Activated naive CD8-positive, alpha-beta T cell treated with anti-CD3 and anti-CD28 coated beads, Interleukin-2, amount 10 ng/mL, durations not matched to agents 7 days and 5 days (primary cell): ENCODE measurements at places on chromosomes 5 and 9.

- DNase-seq: no peak
Observed at GRCh38 chr5:157335534-157336422, 69.9 kb downstream of the CYFIP2 start.

DNA sequence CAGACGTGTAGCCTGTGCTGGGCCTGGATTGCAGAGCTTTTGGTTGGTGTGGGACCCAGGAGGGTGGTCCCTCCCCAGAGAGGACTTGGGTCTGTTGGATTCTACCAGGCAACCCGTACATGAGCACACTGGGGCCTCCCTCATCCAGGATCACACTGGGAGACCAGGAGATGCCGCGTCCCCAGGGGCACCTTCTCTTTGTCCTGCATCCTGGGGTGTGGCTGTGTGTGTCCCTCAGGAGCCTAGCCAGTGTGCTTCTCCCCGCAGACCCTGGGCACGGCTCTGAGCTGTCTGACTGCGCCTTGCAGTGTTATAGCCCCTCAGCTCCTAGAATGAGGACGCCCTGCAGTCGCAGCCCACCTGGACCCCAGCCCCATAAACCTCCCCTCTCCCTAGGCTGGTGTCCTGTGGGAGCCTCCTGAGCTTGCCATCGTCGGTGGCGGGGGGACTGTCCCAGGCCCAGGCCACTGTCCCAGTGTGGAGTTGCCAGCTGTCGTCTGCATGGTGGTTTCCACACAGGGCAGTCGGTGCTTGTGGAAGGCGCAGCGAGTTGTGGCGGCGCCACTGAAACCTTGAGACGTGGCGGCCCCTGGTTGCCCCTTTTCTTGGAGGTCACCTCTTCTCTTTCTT is 27.6 kb downstream of the CEP72 start:
- no peak for DNase-seq

GRCh38 chr5:161481922-161482321 is 64.6 kb downstream of the GABRB2 start:
- no peak for DNase-seq

DNA sequence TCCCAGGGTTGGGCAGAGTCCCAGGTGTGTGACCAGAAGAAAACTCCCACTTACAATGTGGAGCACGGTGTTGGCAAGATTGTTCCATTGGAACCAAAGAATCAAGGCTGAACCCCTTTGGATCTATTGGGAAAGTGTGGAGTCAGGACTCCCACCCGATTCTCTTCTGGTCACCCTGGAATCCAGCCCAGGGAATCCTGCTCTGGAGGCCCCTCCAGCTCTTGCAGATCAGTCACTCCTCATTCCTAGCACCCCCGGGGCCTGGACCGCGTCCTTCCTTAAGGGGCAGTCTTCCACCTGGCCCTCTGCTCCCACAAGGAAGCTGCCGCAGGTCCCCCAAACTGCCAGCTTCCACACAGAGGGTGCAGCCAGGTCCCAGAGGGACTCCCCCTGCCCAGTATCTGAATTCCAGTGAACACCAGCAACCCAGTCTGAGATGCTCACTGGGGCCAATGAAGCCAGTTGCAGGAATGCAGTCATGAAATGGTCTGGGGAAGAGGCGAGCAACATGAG is 170.1 kb downstream of the GADD45G start:
- no peak for DNase-seq

DNA sequence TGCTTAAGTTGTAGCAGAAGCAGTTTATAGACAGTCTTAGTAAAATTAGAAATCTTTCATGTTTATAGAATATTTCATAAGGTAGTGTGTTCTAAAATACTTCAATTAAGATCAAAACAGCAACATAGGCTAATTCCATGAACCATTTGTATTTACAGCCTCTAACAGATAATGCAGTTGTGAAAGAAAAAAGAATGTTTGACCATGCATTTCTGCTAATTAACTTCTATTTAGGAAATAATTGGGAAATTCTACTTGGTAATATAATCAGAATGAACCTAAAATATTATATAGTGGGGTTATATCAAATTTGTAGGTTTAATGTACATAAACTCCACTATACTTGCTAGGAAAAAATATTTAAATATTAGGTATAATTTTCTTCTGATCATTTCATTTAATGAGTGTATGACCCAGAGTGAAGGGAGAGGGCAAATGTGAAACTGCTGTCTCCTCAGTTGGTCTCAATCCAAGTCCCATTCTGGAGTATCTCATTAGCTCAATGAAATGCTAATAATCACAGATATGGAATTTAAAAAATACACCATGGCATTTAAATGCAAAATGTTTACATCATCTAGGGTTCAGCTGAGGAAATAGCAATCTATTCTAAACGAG is 34.9 kb downstream of the ALDH1A1 start:
- DNase-seq: no peak

DNA sequence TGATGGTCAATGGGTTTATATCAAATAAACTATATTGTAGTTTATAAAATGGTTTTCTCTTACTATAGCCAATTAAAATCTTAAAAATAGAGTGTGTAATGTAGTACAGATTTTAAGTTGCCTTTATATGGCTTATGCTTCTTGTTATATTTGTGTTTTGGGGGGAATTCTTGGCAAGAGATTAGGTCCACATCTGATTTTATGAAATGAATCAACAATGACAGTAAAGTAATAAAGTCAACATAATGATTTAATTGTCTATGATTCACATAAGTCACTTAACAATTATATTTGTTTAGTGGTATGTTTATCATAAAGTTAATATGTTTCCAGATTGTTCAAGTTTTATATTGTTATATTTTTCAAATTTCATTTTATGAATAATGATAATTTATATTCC is 164.8 kb downstream of the COMMD10 start:
- DNase-seq: no peak

DNA sequence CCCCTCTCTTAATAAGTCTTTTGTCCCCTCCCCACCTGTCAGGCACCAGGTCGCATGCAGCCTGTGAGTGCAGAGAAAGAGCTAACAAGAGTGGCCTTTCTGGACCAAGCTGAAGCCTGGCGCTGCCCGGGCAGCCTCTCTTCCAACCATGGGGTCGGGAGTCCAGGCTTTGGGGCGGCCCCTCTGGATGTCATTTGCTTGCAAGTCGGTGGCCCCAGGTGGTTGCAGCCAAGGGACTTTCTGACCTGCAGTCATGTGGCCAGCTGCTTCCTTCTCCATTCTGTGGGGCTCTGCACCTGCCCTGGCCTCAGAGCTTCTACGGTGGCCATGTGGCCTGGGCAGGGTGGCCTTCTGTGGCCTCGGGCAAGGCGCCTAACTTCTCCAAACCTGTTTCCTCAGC is 159.7 kb downstream of the DAB2IP start:
- DNase-seq: no peak

DNA sequence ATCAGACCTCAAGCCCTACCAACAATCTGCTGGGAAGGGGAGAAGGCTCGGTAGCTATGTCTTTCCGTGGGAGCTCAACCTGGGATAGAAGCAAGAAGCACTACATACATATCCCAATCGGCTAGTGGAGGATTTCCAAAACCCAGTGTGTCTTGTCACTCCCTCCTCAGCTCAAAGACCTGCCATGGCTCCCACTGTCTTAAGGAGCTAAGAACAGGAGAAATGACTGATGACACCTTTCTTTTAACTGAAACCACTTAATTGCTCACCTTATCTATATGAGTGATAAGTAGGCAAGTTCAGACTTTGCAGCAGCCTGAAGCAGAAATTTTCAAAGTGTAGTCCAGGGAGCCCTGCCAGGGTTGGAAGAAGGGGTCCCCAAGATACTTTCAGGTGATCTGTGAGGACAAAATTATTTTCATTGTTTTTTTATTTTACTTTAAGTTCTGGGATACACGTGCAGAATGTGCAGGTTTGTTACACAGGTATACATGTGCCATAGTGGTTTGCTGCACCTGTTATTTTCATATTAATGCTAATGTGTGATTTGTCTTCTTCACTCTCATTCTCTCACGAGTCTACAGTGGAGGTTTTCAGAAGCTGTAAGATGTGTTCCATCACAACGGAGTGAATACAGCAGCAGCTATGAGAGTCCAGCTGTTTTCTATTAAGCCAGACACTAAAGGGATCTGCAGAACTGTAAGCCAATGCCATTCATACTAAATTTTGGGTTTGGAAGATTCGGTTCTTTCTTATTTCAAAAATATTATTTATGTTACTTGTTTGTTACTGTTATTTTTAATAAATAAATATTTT is 41.4 kb downstream of the PAX5 start:
- no peak for DNase-seq

- no peak for DNase-seq
Observed at GRCh38 chr5:81895307-81895706, 76.5 kb upstream of the ATG10 start.

DNA sequence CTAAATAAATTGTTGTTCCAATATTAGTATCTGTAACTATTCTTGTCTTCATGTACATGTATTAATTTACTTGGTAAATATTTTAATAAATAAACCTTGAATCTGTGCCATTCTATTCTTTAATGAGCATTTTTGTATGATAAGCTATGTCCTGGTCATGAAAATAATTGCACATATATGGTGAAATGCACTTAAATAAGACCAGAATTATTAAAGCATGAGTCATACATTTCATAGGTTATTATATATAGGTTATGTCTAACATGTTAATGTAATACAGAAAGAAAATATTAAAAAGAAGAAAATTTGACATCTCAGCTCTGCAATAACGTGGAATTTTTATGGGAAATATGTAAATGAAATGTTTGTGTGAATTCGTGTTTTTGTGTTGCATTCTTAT is 1168.1 kb downstream of the TAF11L14 start:
- no peak for DNase-seq

GRCh38 chr9:85863875-85864274 is 77.1 kb upstream of the NAA35 start:
- no peak for DNase-seq

DNA sequence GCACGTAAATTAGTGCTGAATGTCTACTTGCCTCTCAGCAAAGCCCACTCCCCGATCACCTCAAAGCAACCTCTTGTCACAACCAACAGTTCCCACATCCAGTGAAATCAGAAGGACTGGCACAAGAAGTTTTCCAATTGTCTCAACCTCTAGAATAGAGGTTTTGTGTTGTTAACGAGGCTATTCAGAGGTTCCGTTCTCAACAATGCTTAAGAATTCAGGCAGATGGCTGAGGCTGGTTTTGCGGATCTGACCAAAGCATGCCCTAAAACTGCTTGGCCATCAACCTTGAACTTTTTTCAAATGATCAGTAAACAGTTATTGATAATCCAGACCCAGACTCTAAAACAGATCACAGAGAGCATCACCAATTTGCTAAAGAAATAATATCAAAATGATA is 52.9 kb downstream of the MAPKAP1 start:
- no peak for DNase-seq

DNA sequence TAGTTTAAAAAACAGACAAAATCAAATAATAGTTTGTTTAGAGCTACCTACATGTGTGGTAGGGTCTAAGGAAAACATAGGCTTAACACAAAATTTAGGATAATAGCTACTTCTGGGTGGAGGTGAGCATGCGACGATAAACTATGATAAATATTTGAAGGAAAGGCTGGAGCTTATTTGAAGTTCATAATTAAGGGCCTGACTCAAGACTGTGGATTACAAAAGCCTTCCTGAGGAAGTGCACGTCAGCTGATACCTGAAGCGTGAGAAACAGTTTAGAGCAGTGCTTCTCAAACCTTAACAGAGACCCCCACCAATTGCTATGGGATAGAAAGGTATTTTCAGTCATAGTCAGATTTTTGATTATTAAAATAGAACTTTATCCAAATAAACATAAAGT is 20.4 kb upstream of the UBLCP1 start:
- DNase-seq: no peak

GRCh38 chr5:97418462-97418861 is 235.4 kb upstream of the RIOK2 start:
- no peak for DNase-seq

GRCh38 chr5:132411304-132412013 is 41.9 kb downstream of the SLC22A5 start:
- peak; percentile 62 for DNase-seq

DNA sequence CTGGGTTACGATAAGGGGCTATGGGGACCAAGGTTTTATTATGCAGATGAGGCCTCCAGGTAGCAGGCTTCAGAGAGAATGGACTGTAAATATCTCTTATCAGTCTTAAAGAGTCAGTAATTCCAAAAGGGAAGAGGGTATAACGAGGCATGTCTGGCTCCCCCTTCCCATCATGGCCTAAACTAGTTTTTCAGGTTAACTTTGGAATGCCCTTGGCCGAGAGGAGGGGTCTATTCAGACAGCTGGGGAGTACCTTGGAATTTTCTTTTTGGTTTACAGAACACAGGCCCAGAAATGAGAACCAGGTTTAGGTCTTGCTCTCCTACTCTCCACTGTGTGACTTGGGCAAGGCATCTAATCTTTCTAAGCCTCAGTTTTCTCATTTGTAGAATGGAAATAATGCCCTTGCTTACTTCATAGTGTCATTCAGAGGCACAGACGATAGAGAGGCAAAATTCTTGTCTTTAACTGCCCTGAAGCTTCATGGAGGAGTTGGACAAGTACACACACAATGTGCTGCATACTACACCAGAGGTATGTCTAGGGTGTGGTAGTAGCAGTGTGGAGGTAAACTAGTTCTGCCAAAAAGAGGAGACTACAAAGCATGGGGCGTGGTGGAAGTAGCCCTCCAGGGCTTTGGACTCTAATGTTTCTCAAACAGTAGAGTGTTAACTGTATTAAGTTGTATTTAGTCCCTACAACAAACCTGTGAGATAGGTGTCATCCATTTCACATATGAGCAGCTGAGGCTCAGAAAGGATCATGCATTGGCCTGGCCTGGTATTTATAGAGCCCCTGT is 45.5 kb downstream of the IRF1 start:
- no peak for DNase-seq

GRCh38 chr9:8374471-8374870 is 574.9 kb upstream of the DMAC1 start:
- no peak for DNase-seq

DNA sequence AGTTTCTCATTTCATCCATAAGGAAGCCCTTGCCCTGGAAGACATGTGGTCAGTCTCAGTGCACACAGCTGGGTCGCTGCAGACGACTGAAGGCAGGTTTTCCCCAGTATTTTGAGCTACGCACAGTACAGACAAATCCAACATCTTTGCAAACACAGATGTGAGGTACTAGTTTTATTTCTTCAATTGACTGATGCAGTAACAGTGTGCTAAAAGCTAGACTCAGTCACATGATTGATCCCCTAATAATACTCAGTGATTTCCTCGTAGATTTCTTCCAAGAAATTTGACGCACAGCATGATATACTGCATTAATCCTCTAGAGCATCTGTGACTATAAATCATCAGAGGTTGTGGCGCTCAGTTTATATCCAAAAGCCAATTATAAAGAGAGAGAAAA is 346.1 kb downstream of the DIRAS2 start:
- DNase-seq: no peak

GRCh38 chr5:95881833-95882232 is 59.3 kb upstream of the GLRX start:
- no peak for DNase-seq

DNA sequence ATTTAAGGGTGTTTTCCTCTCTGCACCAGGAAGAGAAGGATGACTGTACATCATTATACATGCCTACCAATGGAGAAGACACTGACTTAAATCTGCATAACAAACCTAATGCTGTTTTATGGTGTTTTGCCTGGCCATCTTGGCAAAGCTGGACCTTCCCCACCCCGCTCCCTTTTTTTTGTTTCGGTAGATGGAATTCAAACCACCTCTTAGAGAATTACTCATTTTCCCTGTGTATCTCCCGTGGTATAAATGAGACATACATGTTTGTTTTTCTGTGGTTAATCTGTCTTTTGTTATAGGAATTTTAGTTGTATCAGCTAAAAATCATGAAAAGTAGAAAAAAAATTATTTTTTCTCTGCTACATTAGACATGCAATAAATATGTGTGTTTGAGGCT is 28.8 kb downstream of the IL12B start:
- no peak for DNase-seq
